Inflammatory macrophage treated with lipopolysaccharide for 4 hours (primary cell): ENCODE measurements at places on chromosomes 5 and 9.
A peak's percentile ranks its signal among the peaks of the same experiment; 100 is the strongest.

GRCh38 chr5:73088026-73088425, 32.3 kb upstream of the TMEM171 start:
- no peak for DNase-seq

DNA sequence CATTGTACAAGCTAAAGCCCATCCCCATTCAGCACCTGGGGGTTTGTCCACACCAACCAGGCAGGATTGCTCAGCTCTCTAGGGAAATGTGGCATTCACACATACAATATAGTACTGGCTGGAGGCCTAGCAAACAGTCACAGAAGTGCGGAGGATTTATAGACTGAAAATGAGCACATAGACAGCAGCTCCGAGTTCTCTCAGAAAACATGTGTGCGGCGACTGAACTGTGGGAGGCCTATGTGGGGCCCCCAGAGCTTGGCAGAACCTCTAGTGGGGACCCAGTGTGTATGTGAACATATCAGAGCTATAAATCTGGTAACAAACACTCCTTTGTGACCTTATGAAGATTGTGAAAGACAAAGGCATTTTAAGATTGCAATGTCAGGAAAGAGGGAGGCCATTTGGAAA, 431.1 kb downstream of the DTWD2 start:
- no peak for DNase-seq

- no peak for DNase-seq
Observed at GRCh38 chr5:90312027-90312426, 97.5 kb downstream of the CETN3 start.

- DNase-seq: no peak
Observed at GRCh38 chr9:2231829-2232228, 216.7 kb downstream of the SMARCA2 start.

DNA sequence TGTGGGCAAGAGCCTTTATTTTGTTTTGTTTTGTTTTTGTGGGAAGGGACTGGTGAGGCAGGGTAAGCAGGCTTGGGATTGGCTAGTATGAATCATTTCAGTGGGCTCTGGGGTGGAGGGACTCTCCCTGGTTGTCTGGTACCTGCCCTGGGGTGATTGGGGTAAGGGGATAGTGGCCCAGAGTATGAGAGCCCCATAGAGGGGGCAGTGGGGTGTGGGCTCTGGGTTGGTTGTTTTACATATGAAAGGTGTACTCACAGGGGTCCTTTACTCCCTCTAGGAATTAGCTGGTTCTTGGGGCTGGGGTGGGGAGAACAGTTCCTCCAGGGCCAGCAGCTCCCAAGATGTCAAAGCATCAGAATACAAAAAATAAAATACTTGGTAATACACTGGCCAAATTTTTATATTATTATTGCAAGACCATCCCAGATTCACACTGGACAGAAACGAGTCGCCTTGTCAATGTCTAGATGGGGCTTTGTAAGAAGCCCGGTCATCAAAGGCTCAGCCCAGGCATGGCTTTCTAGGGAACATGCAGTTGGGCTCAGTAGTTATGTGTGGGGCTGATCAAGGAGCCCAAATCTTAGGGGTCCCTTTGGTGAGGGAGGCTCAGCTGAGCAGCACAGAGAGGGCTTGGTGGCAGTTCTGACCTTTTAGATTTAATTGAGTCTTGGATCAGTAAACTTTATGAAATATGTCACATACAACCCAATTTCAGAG, 190.5 kb downstream of the NXNL2 start:
- DNase-seq: no peak

- no peak for DNase-seq
Observed at GRCh38 chr5:81908771-81909170, 63.1 kb upstream of the ATG10 start.

GRCh38 chr5:54616031-54616430, 98.5 kb downstream of the SNX18 start:
- DNase-seq: peak; percentile 92

- no peak for DNase-seq
Observed at GRCh38 chr5:171906066-171906570, 100.3 kb downstream of the FBXW11 start.

- no peak for DNase-seq
Observed at GRCh38 chr9:125428060-125428901, 166.7 kb downstream of the GAPVD1 start.

GRCh38 chr5:143434261-143435209, 31.0 kb upstream of the NR3C1 start:
- peak; percentile 87 for DNase-seq

DNA sequence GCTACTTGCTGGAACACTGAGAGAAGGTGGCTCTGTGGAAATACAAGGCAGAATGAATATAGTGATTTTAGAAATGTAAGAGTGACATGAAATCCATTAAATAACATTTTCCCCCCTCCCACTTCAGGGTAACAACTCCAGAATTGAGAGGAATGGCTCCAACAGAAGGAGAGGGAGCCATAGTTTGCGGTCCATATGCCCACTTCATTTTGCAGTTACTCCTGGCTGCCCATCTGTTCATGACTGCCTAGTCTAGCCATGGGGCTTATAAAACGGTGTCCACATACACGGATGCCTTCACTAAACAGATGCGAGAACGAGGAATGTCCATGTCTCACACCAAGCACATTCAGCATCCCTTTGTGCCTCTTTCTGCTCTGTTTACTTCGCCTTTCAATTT, 186.7 kb downstream of the TMEM38B start:
- no peak for DNase-seq

GRCh38 chr5:145887976-145888574, 15.3 kb upstream of the GRXCR2 start:
- peak; percentile 5 for DNase-seq

DNA sequence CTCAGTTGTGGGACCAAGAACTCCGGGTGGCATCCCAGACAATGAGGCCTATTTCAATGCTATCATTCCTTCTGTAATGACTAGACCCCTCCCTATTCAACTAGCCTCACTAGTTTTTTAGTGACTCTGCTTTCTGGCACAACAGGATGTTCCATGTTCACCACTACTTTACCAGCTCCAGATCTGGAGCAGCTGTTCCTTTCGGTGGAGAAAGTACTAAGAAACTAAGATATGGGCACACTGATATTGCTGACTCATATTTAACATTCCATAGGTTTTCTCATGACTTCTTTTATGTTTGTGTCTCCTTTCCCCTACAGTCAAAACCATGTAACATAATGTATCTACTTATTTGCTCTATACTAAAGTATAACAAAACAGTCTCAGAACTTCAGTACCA, 24.1 kb downstream of the IL33 start:
- DNase-seq: no peak

DNA sequence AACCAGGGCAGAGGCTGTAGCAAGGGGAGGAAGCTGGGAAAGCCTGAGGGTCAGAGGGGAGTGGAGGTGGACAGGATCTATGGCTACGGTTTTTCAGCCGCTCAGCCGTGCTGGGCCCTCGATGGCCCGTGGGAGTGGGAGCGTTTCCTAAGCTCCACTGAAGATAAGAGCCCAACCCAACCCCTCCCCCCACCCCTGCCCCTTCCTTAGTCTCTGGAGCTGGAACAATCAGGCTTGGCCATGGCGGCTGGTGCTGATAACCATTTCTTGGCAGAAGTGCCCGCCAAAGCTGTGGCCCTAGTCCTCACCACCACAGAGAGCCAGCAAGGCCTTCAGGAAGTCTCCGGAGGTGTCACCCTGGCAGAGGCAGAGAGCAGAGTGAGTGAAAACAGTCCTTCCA, 20.3 kb upstream of the TNIP1 start:
- no peak for DNase-seq

DNA sequence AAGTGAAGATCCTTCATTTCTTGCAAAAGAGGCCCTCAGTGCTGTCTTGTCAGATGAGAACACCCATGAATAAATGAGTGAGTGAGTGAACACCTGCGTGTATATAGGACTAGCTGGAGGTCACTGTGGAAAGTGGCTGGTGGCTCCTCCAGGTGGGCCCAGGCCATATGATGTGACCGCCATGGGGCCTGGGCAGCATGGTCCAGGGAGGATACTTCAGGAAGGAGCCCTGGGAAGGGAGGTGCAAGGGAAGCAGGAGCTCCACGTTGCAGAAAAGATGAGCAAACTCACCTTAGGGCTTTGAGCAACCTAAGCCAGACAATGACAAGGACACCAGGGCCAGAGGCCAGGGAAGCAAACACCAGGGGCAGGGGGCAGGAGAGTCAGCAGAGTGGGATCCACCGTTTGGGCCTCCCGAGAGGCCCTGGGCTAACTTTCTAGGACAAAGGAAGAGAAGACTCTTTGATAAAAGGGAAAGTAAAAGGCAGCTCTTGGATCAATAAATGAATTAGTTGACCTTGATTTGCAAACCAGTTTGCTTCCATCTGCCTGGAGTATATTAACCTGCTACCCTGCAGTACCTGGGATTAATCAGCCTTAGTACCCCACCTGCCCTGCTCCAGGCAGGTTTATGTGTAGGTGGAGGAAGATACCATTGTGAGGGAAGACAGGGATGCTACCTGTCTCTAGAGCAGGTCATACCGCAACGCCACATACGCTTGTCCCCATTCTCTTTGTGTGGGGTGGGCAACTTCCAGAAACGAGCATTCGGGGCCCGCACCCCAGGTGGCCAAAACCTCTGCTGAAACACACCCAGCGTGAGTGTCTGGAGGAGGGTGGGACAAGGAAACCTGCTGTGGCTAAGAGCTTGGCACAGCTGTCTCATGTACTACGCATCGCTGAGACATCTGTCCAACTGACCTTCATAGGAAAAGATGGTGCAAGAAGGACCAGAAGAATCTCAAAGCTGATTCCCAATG, 51.4 kb upstream of the OLFM1 start:
- no peak for DNase-seq

GRCh38 chr9:130774183-130774582, 60.9 kb upstream of the ABL1 start:
- no peak for DNase-seq

GRCh38 chr5:136098176-136098575, 34.5 kb upstream of the SMAD5 start:
- no peak for DNase-seq

GRCh38 chr9:130362691-130363090, 82.1 kb upstream of the ASS1 start:
- no peak for DNase-seq

- peak; percentile 66 for DNase-seq
Observed at GRCh38 chr9:35407846-35408245, 82.1 kb upstream of the RUSC2 start.

DNA sequence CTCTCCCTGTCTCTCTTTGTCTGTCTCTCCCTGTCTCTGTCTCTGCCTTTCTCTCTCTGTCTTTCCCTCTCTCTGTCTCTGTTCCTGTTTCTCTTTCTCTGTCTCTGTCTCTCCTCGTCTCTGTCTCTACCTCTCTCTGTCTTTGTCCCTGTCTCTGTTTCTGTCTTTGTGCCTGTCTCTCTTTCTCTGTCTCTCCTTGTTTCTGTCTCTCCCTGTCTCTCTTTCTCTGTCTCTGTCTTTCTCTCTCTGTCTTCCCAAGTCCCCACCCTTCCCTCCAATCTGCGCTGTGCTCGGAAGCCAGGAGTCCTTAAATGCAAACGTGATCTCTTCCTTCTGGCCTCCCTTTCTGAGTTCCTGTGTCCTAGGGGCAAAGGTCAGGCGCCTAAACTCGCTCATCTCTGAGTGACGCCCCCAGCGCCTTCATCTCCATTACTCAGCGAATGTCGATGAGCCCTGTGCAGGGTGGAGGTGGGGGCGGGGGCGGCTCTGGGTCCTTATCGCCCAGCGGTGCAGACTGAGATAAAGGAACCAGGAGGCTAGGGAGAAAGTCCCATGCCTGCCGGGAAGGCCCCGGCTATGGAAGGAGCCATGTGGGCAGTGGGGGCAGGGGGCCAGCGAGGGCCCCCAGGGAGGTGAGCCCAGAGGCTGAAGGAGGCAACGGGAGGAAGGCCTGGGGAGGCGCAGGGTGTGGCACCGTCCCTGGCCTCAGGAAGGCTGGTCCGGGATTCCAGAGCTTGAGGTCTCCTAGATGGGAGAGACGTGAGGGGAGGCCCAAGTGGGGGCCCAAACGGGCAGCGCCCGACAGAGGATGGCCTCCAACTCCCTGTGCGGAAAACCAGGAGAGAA, 1.5 kb upstream of the SLC6A19 start:
- no peak for DNase-seq

GRCh38 chr5:2030131-2030530, 147.4 kb upstream of the IRX4 start:
- DNase-seq: no peak

DNA sequence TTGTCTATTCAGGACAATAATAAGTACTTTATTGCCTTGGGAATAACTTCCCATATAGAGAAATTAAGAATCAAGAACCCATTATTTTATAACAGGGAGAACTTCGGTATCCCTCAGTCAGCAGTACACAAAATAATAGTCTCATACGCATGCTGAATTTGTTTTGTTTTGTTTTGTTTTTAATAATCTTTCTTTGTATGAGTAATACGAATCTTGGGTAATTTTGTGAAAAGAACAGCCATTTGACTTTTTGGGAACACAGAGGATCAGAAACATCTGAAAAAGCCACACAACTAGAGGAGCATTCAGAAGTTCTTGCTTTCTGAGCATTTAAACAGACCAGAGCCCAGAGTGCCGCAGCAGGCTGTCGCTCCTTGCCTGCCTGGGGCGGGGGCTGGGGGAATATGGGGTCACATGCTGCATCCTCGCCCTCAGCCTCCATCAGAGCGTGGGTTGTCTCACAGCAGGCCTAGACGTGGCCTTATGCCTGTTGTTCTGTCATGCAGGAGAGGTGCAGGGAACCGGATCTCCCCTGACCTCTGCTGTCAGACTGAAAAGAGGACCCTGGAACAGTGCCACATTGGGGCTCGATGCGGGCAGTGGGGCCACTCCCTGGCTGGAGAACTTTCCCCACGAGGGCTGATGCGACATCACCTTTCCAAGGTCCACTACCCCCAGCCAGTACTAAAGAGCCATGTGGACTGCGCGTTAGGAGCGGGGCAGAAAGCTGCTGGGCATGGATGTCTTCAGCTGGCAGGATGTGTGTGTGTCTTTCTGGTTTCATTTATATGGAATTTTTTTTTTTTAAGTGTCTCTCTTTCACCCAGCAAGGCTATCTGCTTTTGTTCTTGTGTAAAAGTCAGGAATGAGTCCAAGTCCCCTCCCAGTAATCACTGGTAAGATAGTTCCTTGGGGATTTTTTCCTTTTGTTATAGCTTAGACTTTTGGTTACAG, 133.4 kb upstream of the OTULINL start:
- no peak for DNase-seq

GRCh38 chr9:129990269-129991010, 52.5 kb downstream of the FNBP1 start:
- DNase-seq: peak; percentile 61

- DNase-seq: no peak
Observed at GRCh38 chr9:73537561-73537960, 385.9 kb downstream of the ANXA1 start.

DNA sequence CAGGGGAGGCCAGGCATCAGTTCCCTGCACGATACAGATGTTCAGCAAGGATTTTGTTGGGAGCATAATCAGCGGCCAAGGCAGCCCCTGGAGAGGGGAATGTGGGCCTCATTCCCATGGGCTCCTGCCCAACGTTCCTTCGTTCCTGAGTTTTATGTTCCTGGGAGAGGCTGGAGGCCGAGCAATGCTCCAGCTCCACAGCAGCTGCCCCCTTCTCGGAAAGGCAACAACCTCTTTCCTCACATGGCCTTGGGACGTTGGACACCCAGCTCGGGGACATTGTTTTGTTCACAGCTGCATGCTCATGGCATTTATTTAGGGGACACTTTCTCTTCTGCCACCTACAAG, 63.8 kb upstream of the COL15A1 start:
- DNase-seq: no peak

GRCh38 chr5:104955479-104955878, 1392.9 kb upstream of the NUDT12 start:
- no peak for DNase-seq

- DNase-seq: no peak
Observed at GRCh38 chr5:181189962-181190710, 14.9 kb downstream of the TRIM7 start.

GRCh38 chr9:112819635-112820496, 69.3 kb downstream of the SNX30 start:
- peak; percentile 34 for DNase-seq
